ENCODE measurements at places on chromosomes 1 and 21. TPM values are rescaled to one million over a fixed set of nuclear protein-coding genes. Genes with fewer than 3 reads are reported as not detected.

The SYCP1 gene
- polyA plus RNA-seq = not detected

DNA sequence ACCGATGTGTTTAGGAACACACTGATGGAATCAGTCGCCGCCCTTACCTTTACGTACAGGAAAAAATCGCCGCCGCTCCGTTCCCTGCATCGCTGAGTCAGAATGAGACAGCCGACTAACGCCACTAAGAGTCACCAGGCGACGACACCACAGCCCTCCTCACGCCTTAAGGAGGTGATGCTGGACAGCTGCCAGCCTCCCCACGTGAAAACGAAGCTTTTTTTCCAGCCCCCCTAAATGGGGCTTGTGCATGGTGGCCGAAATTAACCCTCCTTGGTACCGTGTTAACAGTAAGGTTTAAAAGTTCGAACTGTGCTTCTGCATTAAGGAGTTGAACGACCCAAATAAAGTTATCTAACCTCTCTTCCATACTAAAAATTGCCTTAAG lies 511 bp downstream of the DNTTIP2 start:
- peaks cover 5% of the 10 kb centered on the region for H3K4me1 ChIP-seq
- H3K27me3 ChIP-seq = no peaks in the 10 kb centered on the region
- H3K36me3 ChIP-seq = peaks cover 52% of the 10 kb centered on the region
- H3K4me3 ChIP-seq = peak overlapping the region; percentile 98

DNA sequence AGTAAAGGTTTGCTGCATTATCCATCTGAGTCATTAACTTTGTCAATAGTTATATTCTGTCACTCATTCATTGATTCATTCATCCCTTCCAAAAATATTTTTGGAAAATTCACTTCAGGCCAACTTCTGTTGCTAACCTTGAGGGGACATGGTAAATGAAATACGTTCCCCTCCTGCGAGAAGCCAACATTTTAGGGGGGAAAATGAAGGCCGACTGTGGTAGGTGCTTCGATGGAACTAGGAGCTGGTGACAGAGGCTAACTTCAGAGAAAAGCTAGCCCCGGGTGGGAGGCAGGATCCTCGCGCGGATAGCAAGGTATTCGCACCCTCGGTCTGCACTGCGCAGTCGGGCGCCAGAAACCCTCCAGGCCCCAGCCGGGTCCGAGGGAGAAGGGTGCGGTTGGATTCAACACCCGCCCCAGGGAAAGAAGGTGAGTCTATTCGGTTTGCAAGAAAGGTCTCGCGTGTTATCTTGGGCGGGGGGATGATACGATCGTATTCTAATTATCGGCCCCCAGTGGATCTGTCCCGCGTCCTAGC lies 646 bp upstream of the RRP15 start:
- peak; percentile 59 for DNase-seq
- peak overlapping the region; percentile 80 for H3K27ac ChIP-seq
- no peaks in the 10 kb centered on the region for H3K27me3 ChIP-seq
- H3K4me1 ChIP-seq = peaks cover 10% of the 10 kb centered on the region

DNA sequence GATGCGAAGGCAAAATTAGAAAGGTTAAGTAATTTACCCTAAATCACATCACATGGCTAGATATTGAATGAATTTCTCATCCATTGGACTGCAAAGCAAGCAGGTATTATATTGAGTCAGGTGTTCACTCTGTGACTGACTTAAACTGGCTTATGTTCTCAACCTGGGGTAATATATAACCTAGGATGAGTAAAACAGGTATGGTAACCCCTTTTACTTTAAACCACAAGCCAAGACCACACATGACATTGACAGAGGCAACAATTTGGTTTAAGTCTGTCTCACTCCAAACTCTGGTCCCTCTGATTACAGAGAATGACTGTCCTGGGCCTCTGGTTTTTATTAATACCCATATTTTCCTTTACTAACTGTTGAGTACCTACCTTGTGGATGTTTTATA lies 33.3 kb downstream of the MAEL start:
- H3K27me3 ChIP-seq = no peaks in the 10 kb centered on the region
- no peak overlapping the region for H3K27ac ChIP-seq
- no peak overlapping the region for H3K4me3 ChIP-seq
- H3K36me3 ChIP-seq = no peaks in the 10 kb centered on the region
- H3K4me1 ChIP-seq = no peaks in the 10 kb centered on the region

GRCh38 chr21:26397545-26397944 lies 175.5 kb downstream of the CYYR1 start:
- H3K4me1 ChIP-seq = no peaks in the 10 kb centered on the region
- H3K4me3 ChIP-seq = no peak overlapping the region
- no peaks in the 10 kb centered on the region for H3K27me3 ChIP-seq

DNA sequence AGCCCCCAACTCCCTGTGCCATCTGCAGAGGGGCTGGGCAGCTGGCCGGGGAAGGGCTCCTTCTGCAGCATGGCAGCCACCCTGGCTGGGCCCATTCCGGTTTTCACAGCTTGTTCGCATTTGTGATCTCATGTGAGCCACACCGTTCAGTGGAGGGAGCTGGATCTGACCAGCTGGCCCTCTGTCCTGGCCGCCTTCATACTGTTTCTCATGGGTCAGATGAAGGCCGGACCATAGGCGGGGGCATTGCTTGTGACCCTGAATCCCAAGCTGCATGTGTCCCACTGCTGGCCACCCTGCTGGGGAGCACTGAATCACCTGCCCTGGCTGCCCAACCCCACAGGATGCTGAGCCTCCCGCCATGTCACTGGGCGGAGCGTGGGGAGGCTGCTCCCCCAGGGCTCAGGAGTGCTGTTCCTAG lies 36.4 kb upstream of the PRSS38 start:
- peaks cover 27% of the 10 kb centered on the region for H3K36me3 ChIP-seq
- H3K4me1 ChIP-seq = peaks cover 3% of the 10 kb centered on the region
- no peaks in the 10 kb centered on the region for H3K27me3 ChIP-seq
- peak overlapping the region; percentile 27 for H3K27ac ChIP-seq
- no peak for DNase-seq

GRCh38 chr1:158649052-158649451 lies 37.5 kb downstream of the SPTA1 start:
- H3K4me1 ChIP-seq = no peaks in the 10 kb centered on the region
- DNase-seq = no peak
- H3K4me3 ChIP-seq = no peak overlapping the region
- no peaks in the 10 kb centered on the region for H3K36me3 ChIP-seq
- no peak overlapping the region for H3K27ac ChIP-seq

- H3K36me3 ChIP-seq = no peaks in the 10 kb centered on the region
- H3K4me3 ChIP-seq = no peak overlapping the region
- no peak overlapping the region for H3K27ac ChIP-seq
- H3K4me1 ChIP-seq = no peaks in the 10 kb centered on the region
- no peak for DNase-seq
Observed at GRCh38 chr21:36881228-36881627, 85.2 kb downstream of the HLCS start.
